K562 (cell line): ENCODE measurements at places on chromosomes 5 and 9. TPM values are rescaled to one million over a fixed set of nuclear protein-coding genes. Genes with fewer than 3 reads are reported as not detected.

- no peak for DNase-seq
- no peaks in the 10 kb centered on the region for H3K36me3 ChIP-seq
- no peak overlapping the region for H3K27ac ChIP-seq
- H3K4me1 ChIP-seq: no peaks in the 10 kb centered on the region
These were observed 9.0 kb downstream of the FOXB2 start for GRCh38 chr9:77028478-77028877.

- no peaks in the 10 kb centered on the region for H3K4me1 ChIP-seq
- DNase-seq: no peak
- no peaks in the 10 kb centered on the region for H3K36me3 ChIP-seq
- no peaks in the 10 kb centered on the region for H3K27me3 ChIP-seq
- no peak overlapping the region for H3K4me3 ChIP-seq
These were observed 130.9 kb upstream of the CHD1 start for GRCh38 chr5:99059685-99060084.

- H3K4me3 ChIP-seq: no peak overlapping the region
- peaks cover 85% of the 10 kb centered on the region for H3K36me3 ChIP-seq
- no peak overlapping the region for H3K27ac ChIP-seq
- H3K4me1 ChIP-seq: no peaks in the 10 kb centered on the region
- no peak for DNase-seq
These were observed 28.5 kb downstream of the GFM2 start for GRCh38 chr5:74738406-74738805.

DNA sequence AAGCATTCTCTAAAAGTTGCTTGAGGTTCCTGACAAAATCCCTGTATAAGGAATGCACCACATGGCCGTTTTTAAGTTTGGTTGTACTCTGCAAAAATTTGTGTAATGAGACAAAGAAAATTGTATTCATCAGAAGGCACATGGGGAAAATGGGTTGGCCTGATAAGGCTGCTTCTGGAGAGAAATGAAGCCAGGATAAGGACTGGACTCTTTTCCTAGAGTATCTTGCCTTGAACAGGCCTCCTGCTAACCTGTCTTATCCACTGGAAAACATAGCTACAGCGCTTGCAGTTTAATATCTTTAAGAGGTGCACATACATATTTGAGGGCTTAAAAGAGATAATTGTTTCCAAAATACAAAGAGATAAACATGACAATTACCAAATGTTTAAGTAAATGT is 41.4 kb upstream of the IFNK start:
- no peaks in the 10 kb centered on the region for H3K36me3 ChIP-seq
- H3K4me1 ChIP-seq: no peaks in the 10 kb centered on the region; the same call in 1 of the 2 replicates
- peak; percentile 21 for DNase-seq

DNA sequence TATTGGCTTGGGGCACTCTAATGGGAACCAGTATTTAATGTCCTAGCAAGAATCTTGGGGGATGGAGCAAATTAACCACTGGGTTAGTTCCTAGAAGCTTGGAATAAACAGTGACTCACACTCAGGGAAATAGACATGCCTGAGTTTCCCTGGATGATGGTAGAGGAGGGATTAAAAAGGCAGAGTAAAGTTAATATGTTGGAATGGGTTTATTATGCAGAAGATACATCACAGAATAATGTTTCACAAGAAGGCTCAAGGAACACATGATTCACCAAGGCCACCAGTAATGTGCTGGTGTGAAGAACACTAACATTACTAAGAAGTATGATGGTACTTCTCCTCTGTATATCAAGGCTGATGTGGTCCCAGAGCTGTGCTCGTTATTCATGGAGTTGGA is 752.9 kb upstream of the SEMA6A start:
- no peaks in the 10 kb centered on the region for H3K27me3 ChIP-seq
- no peak overlapping the region for H3K27ac ChIP-seq
- no peaks in the 10 kb centered on the region for H3K36me3 ChIP-seq

DNA sequence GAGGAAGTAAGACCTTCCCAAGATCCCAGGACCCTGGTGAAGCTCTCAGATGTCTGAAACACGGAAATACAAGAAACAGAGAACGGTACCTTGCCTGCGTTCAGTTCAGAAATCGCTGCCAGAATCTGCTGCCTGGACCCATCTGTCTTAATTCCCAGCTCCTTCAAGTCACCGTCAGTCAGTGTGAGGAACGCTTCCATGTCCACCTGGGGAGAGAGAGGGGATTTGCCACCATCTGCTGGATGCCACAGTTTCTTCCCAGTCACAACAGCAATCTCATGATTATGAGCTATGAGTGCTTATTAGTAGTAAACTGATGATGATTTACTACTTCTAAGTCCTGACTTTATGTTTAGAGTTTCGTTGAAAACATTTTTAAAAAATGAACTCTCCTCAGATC is 36.7 kb upstream of the GABBR2 start:
- DNase-seq: no peak
- no peaks in the 10 kb centered on the region for H3K4me1 ChIP-seq
- no peak overlapping the region for H3K27ac ChIP-seq
- H3K36me3 ChIP-seq: peaks cover 85% of the 10 kb centered on the region; the same call in 2 of the 3 replicates

DNA sequence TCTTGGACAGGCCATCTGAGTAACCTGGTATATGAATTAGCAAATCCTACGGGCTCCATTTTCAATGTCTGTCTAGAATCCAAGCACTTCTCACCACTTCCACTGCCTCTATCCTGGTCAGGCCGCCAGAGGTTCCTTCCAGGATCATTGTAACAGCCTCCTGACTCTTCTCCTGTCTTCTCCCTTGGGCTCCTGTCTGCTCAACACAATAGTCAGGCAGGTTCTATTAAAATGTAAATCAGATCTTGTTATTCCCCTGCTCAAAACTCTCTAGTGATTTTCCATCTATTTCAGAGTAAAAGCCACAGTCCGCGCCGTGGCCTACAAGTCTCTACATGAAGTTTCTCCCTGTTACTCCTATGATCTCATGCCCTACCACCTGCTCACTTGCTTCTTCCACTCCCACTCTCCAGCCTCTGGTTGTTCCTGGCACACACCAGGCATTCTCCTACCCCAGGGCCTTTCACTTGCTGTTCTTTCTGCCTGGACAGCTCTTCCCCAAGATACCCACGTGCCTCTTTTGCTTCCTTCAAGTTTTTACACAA is 21.7 kb downstream of the ZNF366 start:
- no peaks in the 10 kb centered on the region for H3K36me3 ChIP-seq
- H3K4me3 ChIP-seq: no peak overlapping the region
- no peak for DNase-seq
- no peak overlapping the region for H3K27ac ChIP-seq
- H3K27me3 ChIP-seq: no peaks in the 10 kb centered on the region; the same call in 2 of the 3 replicates

GRCh38 chr9:116673375-116673774 is 13.7 kb upstream of the TRIM32 start:
- no peak for DNase-seq
- no peaks in the 10 kb centered on the region for H3K36me3 ChIP-seq
- no peak overlapping the region for H3K27ac ChIP-seq
- no peak overlapping the region for H3K4me3 ChIP-seq
- H3K4me1 ChIP-seq: no peaks in the 10 kb centered on the region

DNA sequence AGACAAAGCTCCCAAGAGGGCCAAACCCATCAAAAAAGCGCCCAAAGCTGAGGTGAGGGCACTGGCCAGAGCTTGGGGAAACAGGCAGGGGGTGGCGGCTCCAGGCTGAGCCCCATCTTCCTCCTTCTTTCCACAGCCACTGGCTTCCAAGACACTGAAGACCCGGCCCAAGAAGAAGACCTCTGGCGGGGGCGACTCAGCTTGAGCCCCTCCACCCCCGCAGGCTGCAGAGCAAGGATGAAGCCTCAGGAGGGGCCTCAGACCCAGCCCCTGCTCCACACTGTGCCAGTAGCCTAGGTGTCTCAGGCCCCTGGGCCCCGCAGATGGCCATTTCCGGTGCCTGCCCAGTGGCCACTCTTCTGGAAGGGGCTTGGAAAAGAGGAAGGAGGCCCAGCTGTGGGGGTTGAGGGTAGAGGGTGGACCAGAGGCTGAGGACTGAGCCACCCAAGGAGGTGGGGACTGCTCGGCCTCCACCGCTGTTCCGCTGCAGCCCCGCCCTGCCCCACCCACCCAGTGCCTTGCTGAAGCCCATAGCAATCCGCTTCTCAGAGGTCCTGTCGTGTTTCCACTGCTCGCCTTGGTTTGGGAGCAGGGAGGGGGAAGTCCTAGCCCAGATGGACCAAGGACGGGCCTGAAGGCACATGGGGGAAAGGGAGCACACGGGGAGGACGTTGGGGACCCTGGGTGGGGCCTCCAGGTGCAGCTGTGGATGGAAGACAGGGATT is 6.9 kb downstream of the REEP2 start:
- H3K4me3 ChIP-seq: no peak overlapping the region
- H3K27ac ChIP-seq: no peak overlapping the region
- H3K36me3 ChIP-seq: no peaks in the 10 kb centered on the region

GRCh38 chr5:34598177-34598794 is 57.8 kb upstream of the RAI14 start:
- no peaks in the 10 kb centered on the region; the same call in 1 of the 2 replicates for H3K4me1 ChIP-seq
- H3K4me3 ChIP-seq: no peak overlapping the region
- H3K27ac ChIP-seq: no peak overlapping the region
- H3K27me3 ChIP-seq: no peaks in the 10 kb centered on the region
- H3K36me3 ChIP-seq: no peaks in the 10 kb centered on the region
- no peak for DNase-seq

DNA sequence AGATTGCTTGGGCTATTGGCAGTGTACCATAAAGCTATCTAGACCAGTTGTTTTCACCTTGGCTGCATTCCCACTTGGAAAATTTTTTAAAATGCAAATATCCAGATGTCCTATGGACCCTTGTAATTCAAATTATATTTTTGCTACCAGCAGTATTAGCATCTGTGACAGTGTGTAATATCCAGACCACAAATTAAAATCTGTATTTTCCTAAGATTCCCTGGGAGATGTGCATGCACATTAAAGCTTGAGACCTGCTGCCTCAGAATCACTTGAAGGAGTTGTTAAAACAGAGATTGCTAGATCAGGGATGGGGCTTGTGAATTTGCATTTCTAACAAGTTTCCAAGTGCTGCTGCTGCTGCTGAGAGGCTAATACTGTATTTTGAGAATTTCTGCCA is 381.2 kb upstream of the PDE4D start:
- no peaks in the 10 kb centered on the region for H3K36me3 ChIP-seq
- H3K27me3 ChIP-seq: no peaks in the 10 kb centered on the region
- H3K4me1 ChIP-seq: no peaks in the 10 kb centered on the region
- no peak overlapping the region for H3K4me3 ChIP-seq

- no peak for DNase-seq
- no peaks in the 10 kb centered on the region for H3K27me3 ChIP-seq
- H3K27ac ChIP-seq: no peak overlapping the region
- H3K4me1 ChIP-seq: no peaks in the 10 kb centered on the region
These were observed 123.8 kb downstream of the ASTN2 start for GRCh38 chr9:117290856-117291622.

DNA sequence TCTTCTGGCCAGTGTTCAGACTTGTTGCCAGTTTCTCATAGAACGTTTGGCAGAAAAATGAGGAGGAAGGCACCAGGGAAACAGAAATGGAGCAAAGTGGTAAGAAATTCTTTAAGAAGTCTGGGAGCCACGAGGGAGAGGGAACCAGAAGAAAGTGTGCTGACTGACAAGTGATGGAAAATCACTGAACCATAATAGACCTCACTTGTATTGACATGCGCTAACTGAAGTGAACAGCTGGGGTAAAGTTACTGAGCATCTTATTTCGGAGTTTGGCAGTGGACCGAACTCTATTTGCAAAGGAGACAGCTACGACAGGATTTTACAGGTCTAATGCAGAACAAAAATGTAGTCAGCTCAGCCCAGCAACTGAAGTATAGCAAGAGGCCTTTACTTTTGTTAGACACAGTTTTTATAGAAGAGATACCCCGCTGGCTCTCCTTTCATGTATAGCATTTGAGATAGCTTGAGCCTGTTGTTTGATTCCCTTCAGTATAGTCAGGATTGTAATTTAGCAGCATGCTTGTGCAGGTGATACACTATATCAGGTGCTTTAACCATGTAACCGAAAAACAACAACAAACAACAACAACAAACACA is 53.6 kb downstream of the HMHB1 start:
- H3K4me1 ChIP-seq: no peaks in the 10 kb centered on the region
- no peaks in the 10 kb centered on the region for H3K36me3 ChIP-seq
- no peaks in the 10 kb centered on the region for H3K27me3 ChIP-seq
- DNase-seq: no peak
- H3K4me3 ChIP-seq: no peak overlapping the region

DNA sequence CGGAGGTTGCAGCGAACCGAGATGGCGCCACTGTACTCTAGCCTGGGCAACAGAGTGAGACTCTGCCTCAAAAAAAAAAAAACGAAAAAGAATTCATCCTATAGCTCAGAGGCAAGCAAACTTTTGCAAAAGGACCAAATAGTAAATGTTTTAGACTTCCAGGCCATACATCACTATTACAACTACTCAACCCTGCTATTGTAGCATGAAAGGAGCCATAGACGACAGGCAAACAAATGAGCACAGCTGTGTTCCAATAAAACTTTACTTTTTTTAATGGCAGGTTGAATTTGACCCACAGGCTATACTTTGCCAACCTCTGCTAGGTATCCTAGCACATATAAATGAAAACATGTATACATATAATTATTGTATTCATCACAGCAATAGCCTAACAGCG is 58.9 kb upstream of the SLC30A5 start:
- H3K4me1 ChIP-seq: 0 out of 3 replicates have a peak, but pooled peaks cover 2% of the 10 kb centered on the region
- no peak overlapping the region for H3K27ac ChIP-seq
- H3K36me3 ChIP-seq: no peaks in the 10 kb centered on the region
- DNase-seq: no peak
- no peaks in the 10 kb centered on the region for H3K27me3 ChIP-seq

DNA sequence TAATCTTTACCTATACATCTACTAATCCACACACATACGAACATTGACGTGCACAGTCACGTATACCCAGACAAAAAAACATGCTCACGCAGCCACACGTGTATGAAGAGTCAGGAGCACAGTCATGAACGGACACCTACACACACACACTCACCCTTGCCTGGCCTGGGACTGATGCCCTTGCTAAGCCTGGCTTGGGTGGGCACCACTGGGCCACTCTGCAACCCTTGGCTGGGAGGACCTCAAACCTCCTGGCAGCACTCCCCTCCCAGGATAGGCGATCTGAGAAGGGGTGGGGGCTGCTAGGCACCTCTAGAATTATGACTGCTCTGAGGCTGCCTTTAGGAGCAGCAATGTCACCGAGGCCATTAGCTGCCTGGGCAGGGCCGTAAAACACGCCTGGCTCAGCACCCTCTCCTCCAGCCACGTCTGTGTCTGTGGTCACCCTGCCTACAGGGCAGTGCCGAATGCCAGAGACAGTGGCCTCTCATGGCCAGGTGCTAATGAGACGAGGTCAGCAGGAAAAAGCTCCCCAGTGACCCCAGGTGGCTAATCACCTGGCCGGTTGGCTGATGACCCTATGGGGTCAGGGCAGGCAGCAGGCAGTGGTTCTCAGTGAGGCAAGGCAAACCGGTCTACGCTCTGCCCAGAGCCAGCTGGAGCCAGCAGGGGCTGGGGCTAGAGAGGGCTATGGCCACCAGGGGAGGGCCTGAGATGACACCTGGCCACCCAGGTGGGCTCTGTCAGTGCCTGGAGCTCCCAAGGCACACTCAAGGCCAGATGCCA is 33.7 kb upstream of the MVB12B start:
- no peaks in the 10 kb centered on the region for H3K4me1 ChIP-seq
- no peak for DNase-seq
- H3K36me3 ChIP-seq: no peaks in the 10 kb centered on the region

- no peaks in the 10 kb centered on the region for H3K27me3 ChIP-seq
- H3K4me3 ChIP-seq: no peak overlapping the region
- no peak overlapping the region for H3K27ac ChIP-seq
- H3K4me1 ChIP-seq: no peaks in the 10 kb centered on the region
These were observed 55.9 kb downstream of the ADAM19 start for GRCh38 chr5:157519579-157520253.

Gene ADRB2
- total RNA-seq: 0.04 TPM in 2 replicates

Gene FBN2
- 0.09 and 0.22 TPM in 2 replicates for total RNA-seq

Gene HTR1A
- total RNA-seq: not detected in 2 replicates

Gene LIFR
- total RNA-seq: 3.4 and 3.7 TPM in 2 replicates

Gene SPATA31C1
- 0.07 TPM in 1 of 2 replicates, not detected in the other for total RNA-seq

Gene PCDHB7
- not detected in 2 replicates for total RNA-seq

Gene EFNA5
- total RNA-seq: not detected in 2 replicates

Gene PCDHGA8
- 0.07 and 0.18 TPM in 2 replicates for total RNA-seq
